ENCODE measurements at places on chromosomes 4 and X.

DNA sequence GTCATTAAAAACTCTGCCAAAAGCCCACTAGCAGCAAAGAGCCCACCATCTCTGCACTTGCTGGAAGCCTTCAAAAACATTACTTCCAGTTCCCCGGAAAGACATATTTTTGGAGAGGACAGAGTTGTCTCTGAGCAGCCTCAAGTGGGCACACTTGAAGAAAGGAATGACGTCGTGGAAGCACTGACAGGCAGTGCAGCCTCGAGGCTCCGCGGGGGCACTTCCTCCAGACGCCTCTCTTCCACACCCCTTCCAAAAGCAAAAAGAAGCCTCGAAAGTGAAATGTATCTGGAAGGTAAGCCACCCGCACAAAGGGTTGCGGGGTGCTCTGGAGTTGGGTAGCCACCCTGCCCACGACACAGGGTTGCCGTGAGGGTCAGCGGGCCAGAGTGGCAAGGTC is 25.9 kb downstream of the OFD1 start:
- DNase-seq = no peak

DNA sequence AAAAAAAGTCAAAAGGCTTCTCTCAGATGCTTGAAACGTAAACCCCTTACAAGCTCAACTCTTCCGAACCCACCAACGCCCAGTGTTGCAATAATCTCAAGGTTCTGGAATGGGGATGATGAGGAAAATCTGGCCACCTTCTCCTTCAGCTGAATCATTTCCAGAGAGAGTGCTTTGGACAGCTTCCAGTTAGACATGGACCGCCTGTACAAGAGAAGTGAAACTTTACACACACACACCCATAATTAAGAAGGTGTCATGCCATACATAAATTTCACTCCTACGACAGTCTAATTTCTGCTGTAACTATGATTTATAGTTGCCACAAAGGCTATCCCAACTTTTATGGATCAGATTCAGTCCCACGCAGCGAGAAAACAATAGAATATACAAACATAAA is 72.3 kb downstream of the PRKG2 start:
- no peak for DNase-seq

DNA sequence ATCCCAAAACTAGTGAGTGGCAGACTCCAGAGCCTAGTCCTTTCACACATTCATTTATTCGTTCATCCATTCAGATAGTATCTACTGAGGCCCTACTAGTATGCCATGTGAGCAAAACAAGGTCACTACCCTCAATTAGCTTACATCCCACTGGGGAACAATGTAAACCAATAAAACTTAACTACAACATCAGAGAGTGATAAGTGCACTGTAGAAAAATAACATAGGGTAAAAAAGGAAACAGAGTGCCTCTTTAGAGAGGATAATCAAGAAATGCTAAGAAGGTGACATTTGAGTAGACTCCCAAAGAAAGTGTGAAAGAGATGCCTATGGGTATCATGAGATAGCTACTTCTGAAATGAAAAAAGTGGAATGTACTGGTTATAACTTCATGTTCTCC is 18.5 kb downstream of the PAPSS1 start:
- DNase-seq = no peak

GRCh38 chr4:85408301-85408700 is 66.6 kb upstream of the ARHGAP24 start:
- DNase-seq = no peak

- DNase-seq = no peak
Measured at GRCh38 chr4:10144479-10144878, 27.9 kb upstream of the WDR1 start.

GRCh38 chr4:102103368-102103767 is 241.9 kb downstream of the SLC39A8 start:
- no peak for DNase-seq

DNA sequence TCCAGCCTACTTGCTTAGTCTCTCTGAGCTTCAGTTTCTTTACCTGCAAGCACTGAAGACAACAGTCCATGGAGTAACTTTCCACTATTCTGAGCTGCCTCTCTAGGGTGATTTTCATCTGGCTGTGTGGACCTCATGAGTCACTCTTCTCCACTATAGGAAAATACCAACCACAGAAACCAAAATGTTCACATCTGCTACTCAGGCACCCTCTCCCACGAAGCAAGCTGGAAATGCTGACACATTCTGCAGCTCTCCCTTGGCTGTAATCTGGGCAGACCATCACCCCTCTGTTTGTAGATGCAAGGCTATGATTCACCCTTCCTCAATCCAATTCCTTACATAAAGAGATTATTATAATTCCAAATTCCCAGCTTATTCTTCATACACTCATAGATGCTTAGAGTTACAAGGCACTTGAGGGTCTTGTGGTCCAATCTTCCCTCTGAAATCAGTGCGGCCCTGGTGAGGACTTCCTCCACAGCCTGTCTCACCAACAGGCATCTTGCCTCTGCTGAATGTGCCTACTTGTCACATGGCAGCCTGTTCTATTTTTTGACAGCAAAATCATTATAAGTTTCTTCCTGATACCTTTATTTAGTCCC is 97.0 kb upstream of the LNX1 start:
- no peak for DNase-seq

- peak; percentile 36 for DNase-seq
Measured at GRCh38 chrX:68710870-68711576, 63.6 kb downstream of the STARD8 start.

DNA sequence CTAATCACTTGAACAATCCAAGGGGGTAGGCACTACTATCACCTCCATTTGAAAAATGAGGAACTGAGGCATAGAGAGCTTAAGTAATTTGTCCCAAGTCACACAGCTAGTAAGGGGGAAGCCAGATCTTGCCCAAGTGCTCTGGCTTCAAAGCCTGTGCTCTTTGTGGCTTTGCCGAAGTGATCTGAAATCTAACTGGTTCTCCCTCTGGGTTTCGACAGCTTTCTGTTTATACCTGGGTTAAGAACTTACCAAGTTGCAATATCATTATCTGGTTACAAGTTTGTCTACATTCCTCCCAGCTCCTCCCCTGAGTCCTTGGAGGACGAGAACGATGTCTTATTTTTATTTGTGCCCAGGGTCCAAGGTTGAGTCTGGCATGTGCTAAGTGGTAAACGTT is 125.3 kb upstream of the RAI2 start:
- no peak for DNase-seq

DNA sequence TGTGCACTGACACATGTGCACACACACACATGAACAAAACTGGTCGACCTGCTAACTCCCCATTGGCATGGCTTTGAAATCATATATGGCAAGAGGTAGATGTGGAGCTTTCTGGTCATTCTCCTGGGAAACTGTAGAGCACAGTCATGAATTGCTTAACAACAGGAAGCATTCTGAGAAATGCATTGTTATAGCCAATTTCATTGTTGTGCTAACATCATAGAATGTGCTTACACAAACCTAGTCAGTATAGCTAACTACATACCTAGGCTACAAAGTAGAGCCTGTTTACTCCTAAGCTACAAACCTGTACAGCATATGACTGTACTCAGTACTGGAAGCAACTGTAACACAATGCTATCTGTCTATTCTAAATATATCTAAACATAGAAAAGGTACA is 134.2 kb upstream of the SH3RF1 start:
- DNase-seq = no peak

DNA sequence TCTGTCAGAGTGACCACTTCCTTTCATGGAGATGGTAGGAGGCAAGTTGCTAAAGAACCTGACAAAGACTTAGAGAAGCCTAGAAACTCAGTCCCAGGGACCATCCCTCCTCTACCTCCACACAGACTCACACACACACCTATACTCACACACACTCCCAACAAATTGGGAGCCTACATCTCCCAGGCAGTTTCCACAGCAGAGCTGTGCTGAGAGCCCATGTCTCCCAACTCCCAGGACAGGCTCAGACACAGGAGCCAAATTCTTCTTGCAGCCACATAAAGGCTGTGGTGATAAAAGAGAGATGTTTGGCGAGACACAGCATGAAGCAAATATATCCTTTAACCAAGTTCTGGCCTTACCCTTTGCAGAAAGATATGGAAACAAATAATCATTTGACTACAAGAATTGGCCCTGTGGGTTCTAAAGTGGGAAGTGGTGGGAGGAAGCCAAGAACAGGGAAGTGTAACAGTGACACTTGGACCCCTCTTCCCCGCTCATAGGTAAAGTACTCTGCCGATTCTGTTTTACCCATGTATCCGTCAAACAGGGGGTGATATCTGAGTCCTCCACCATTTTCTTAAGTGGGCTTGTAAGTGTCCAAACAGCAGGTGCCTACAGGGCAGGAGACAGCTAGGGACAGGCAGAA is 11.0 kb upstream of the IDS start:
- DNase-seq = no peak

DNA sequence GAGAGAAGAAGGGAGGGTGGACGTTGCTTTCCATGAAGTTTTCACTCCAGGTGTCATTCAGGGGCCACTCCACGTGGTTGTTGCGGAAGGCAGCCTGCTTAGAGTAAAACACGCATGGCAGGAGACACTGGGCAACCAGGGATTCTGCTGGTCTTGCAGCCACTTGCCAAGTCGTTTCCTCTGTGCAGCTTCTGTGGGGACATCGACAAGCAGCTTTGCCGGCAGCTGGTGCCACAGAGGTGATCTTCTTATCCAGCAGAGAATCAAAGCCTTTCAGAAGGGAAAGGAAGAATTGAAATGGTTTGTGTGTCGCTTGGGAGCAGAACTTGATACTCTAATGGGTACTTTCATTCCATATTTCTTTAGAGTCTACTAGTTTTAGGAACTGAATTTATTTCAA is 867.1 kb upstream of the TENM3 start:
- DNase-seq = no peak

- DNase-seq = peak; percentile 83
Measured at GRCh38 chr4:118835571-118836300, at the start of gene SEC24D. SEC24D (minus strand) TSS chr4:118836126; CDS start chr4:118833696, 2,430 bp downstream.

- no peak for DNase-seq
Measured at GRCh38 chrX:92260102-92260501, 480.9 kb downstream of the PCDH11X start.

DNA sequence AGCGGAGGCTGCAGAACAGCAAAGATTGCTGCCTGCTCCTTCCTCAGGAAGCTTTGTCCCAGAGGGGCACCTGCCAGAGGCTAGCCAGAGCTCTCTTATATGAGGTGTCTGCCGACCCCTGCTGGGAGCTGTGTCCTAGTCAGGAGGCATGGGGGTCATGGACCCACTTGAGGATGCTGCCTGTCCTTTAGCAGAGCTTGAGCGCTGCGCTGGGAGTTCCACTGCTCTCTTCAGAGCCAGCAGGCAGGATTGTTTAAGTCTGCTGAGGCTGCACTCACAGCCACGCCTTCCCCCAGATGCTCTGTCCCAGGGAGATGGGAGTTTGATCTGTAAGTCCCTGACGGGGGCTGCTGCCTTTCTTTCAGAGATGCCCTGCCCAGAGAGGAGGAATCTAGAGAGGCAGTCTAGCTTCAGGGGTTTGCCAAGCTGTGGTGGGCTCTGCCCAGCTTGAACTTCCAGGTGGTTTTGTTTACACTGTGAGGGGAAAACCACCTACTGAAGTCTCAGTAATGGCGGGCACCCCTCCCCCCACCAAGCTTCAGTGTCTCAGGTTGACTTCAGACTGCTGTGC is 10.9 kb downstream of the DCK start:
- no peak for DNase-seq

DNA sequence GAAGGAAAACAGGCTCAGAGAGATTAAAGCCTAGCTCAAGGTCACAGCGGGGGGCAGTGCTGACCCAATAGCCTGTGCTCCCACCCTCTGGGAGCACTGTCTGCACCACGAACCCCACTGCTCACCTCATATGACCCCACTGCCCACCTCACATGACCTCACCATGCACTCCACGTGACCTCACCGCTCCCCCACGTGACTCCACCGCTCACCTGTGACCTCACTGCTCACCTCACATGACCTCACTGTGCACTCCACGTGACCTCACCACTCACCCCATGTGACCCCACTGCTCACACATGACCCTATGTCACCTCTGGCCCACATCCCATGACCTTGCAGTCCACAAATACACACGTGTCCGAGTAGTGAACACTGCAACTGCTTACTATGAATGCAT is 55.4 kb downstream of the ACOX3 start:
- no peak for DNase-seq

- DNase-seq = no peak
Measured at GRCh38 chrX:123964156-123964834, 2.8 kb downstream of the STAG2 start.

GRCh38 chrX:136168929-136169735 is 21.8 kb downstream of the FHL1 start:
- no peak for DNase-seq

DNA sequence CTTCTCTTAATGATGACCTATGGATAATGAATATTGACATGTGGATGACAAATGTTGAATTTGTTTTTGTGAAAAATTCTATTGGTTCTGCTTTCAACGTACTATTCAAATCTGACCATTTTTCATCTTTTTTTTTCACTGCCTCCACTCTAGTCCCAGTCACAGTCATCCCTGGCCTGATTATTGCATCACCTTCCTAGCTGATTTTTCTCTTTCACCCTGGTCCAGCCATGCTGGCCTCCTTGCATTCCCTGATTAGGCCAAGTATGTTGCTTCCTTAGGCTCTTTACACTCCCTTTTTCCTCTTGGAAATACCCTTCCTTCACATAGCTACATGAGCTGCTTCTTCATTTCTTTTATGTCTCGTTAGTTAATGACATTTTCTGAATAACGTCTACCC is 58.1 kb upstream of the MAP9 start:
- DNase-seq = no peak

GRCh38 chrX:15675490-15675921 is 10.9 kb upstream of the CLTRN start:
- peak; percentile 85 for DNase-seq

DNA sequence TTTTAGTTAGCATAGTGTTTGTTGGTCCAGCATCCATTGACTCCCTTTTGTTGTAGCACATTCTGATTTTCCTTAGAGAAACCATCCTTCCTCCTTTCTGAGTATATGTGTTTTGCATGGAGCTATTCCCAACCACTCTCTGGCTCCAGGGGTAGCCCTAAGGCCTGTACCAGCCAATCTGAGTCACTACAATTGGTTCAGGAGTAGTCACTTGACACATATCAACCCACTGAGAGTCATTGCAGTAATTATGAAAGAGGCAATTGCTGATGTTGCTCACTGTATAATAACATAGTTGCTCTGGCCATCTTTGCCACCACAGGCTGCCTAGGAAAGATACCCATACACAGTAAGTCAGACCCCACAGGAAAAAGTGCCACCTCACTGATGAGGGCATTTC is 71.2 kb upstream of the GRID2 start:
- no peak for DNase-seq

- DNase-seq = peak; percentile 42
Measured at GRCh38 chr4:51880016-51880915, 37.3 kb downstream of the DCUN1D4 start.

GRCh38 chr4:764405-765169 is 59.0 kb downstream of the PCGF3 start:
- DNase-seq = no peak

- no peak for DNase-seq
Measured at GRCh38 chr4:881709-882108, 50.4 kb downstream of the GAK start.

DNA sequence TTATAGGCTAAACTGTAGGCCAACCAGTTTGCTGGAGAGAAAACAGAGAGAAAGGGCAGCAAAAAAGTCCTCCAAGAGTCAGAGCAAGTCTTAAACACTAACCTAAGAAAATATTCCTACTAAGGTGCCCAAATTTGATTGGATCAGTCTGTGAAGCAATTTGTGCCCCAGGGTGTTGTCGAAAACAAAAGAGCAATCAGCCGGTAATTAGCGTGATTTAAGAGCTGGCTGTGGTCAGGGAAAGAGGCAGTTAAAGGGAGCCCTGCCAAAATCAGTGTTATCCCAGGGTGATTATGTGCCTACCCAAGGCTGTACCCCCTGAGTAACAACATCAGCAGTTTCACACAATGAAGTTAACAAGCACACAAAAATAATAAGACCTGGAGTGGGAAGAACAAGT is 6.4 kb upstream of the BRWD3 start:
- DNase-seq = no peak

- no peak for DNase-seq
Measured at GRCh38 chr4:6449746-6450369, 22.6 kb downstream of the PPP2R2C start.

All from liver (tissue), 10 donors.